ENCODE measurements at places on chromosomes 16 and 17. TPM values are rescaled to one million over a fixed set of nuclear protein-coding genes. Genes with fewer than 3 reads are reported as not detected.

Gene DNAH17
- total RNA-seq = 0.05 TPM

Gene ARHGAP44
- total RNA-seq = 5.8 TPM

Gene P2RX5
- 1.3 TPM for total RNA-seq

Gene KRT24
- total RNA-seq = 0.26 TPM

DNA sequence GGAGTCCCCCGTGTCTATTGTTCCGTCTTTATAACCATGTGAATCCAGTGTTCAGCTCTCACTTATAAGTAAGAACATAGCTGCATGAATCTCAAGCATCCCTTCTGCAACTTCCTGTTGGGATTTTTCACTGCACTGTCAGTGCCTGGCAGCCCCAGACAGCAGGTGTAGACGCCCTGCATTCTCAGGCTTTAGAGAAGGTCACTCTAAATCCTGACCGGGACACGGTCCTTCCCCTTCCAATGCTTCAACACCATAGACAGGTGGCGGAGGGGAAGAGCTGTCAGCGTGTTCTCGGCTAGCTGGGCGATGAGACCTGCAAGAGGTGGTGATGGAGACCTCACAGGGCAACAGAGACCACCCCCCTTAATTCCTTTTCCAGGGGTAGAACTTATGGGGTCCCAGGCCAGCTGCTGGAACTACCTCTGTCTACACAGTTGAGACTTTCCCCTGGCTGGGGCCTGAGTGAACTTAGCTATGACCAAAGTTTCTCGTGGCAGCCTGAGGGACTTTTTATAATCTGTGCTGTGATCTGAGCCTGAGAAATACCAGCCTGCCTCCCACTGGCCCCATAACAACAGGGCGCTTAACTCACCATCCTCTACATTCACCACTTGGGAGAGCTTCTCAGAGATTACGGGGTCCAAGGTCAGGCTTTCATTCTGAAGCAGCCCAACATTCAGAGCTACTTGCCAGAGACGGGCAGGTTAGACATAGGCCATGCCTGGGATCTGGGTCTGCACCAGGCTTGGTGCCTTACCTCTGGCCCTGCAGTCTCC, 143.2 kb upstream of the TNRC6C start:
- no peak for DNase-seq

DNA sequence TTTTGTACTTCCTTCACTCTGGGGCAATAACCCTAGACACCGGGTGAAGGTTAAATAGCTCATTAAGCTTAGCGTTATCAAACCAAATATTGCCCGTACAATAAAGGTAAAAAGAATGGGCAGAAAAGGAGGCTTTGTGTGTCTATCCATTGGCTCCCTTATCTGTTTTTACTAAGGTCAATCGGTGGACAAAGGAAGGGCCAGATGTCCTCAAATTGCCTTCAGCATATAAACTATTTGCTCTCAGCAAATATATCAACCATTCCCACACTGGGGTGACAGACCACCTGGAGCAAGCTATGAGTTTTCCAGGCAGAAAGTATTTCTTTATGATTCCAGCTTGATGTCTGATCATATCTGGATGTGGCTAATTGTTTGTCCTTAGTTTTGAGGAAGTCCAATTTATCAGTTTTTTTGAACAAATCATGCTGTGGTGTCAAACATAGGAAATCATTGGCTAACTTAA, 25.3 kb upstream of the WIPI1 start:
- no peak for DNase-seq

DNA sequence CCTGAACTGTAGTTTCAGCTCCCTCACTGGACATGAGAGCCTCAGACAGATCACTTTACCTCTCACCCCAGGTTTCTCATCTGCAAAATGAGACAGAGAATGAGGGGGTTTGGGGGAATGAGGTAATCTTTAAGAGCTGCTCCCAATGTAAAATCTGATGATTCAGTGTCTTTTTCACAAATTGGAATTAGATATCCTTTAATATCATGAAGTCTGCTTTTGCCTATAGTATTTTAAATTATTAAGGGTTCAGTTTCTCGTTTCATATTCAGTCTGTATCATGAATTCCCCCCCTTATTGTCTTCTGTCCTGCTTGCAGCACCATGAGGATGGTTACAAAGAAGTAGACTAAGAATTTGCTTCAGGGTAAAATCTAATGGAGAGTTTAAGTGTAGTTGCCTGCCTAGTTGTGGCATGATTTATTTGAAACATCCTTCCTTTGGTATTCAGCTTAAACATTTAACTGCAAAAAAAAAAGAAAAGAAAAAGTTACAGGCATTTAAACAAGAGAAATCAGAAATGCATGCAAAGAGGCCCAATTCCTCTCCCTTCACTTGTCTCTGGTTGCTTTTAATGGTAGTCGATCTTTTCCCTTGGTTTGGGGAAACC, 77.3 kb downstream of the WNT3 start:
- DNase-seq = no peak

- DNase-seq = no peak
Observed at GRCh38 chr16:61998460-61998859, 37.8 kb downstream of the CDH8 start.

DNA sequence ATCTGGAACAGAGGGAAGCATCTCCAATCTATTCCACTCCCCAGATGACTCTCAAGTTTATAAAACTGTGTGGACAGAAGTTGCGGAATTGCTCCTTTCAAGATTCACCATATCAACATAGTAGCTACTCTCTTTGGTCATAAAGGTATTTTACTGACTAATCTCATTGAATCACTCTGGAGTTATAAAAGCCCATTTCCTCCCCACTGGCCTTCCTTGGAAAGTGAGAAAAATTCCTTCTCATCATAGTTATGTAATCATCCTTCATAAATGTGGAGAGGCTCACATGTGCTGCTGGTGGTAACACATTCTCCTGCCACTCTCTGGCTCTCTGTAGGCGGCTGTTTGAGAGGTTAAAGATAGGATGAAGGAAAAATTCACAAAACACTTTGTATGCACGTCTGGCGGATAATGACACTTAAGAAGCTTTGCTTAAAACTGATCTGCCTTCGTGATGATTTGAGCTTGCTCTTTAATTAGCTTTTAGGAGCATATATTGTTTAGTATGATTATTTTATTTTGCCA, 1034.0 kb upstream of the EEF2KMT start:
- DNase-seq = no peak

DNA sequence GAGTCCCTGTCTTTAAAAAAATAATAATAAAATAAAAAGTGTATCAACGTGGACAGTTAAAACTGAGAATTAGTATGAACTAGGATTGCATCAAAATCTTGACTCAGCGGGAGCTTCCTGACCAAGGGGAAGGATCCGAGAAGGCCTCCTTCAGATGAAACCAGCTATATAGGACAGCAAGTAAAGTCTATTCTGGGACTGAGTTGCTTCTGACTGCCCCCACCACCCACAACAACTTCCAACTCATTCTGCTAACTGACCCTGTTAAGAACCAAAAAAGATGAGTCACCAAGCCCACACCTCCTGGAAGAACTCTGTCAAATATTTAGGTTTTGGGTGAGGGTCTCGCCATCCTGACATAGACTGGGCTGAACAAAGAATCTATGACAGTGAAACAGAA, 24.9 kb downstream of the MPP3 start:
- no peak for DNase-seq
